GM19239 (cell line): ENCODE measurements at places on chromosomes 16 and 17.

DNA sequence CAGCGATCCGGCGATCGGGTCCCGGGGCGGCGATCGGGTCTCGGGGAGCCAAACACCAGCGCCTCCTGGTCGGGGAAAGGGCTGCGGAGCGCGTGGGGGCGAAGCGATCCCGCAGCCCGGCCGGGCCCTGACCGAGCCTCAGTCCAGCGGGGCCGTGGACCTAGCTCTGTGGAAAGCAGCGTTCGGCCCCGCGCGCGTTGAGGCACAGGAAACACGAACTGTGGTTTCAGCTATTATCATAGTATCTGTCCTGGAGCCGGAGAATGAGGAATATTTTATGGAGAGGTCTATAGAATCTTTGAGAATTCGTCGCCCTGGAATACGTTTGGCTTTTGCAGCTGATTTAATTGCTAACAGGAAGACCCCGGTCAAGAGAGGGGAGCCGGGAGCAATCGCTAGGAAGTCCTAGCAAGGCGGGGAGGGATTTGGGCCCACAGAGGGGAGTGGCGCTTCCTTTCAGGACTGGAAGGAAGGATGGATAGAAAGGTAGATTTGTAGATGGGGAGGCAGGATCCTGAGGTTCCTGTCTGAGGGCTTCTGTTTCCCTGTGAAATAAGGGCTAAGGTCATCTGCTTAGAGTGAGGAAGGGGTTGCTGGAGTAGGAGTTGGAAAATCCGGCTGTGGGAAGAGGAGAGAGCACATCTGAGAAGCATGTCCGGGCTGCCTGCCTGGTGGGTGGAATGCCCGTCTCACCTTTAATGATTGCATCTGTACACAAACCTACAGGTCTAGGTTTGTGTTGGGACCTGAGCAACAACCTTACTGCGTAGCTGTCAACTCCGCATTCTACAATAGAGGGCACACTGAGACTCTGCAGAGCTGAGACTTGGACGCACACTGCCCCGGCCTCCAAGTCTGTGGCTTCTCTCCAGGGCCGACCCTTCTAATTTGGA, 770 bp downstream of the CCNF start:
- DNase-seq = no peak

GRCh38 chr16:79090966-79091365, 509.6 kb downstream of the MAF start:
- no peak for DNase-seq

DNA sequence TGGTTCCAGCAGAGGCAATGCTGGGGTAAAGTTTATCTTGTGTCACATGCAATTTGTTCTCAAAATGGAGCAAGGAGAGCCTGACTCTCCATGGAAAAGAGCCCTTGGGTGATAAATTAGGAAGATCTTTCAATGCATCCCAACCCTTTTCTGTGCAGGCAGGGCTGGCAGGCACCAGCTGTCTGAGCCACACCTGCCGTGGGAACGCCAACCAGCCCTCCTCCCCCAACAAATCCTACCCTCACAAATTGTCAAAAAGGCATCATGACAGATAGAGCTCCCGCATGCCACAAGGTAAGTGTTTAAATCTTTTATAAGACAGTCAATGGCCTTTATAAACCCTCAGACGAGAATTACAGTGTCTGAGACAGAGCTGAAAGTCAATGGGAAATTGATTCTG, 418.5 kb upstream of the CDH5 start:
- DNase-seq = no peak

DNA sequence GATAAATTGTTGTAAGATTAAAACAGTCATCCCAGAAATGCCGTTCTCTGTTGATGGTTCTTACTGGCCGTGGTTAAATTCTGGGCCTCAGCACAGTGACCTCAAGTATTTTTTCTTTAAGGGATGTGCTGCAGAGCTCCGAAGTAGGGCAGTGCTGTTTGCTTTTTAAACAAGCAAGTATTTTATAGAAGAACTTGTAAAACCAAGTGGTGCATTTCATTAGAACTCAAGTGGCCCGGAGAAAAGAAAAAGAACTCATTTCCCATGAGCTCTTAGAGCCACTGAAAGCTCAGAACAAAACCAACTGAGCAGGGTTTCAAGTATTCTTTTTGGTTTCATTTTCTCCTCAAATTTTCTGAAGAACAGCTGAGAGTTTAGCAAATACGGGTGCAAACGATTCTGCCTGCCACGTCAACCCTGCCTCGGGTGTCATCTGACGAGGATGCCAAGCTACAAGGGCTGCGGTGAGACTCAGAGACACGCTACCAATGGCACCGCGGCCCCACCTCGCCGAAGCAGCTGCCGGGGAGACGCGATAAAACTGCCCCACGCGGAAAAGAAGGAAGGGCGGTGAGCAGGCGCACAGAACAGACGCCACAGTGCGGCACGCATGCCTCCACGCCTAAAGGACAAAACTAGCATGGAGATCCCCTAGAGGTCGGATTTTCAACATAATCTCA, 6.3 kb downstream of the LMF1 start:
- DNase-seq = no peak

DNA sequence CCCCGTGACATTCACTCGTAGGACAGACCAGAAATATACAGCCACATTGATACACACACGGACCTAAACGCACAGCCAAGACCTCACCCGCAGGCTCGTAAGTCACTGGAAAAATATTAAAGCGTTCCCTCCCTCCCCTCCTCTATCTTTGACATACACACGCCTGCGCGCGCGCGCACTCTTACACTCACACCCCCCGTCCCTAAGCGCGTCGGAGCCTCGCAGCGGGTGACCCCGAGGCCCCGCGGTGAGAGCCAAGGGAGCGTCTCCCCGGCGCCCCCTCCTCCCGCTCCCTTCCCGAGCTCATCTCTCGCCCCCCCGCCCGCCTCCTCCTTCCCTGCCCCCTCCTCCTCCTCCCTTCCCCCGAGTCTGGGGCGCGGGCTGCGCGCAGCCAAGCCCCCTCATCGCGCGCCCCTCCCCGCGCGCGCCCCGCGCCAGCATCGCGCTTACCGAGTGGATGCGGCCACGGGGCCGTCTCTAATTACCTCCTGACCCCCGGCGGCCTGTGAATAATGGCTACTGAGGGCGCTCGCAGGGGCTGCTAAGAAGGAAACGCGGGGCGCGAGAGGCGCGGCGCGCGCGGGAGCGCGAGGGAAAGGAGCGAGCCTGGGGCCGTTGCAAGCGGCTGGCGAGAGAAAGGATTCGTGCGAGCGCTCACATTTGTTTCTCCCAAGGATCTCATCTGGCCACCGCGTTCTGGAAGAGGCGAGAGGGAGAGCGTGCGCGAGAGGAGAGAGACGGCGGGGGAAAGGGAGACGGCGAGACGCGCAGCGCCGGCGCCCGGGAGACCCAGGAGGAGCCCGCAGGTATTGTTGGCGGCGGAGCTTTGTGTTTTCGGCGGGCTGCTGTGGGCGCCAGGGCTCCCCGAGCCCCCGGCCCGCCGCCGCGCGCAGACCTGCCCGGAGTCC, 42.4 kb downstream of the RAI1 start:
- peak; percentile 65 for DNase-seq

DNA sequence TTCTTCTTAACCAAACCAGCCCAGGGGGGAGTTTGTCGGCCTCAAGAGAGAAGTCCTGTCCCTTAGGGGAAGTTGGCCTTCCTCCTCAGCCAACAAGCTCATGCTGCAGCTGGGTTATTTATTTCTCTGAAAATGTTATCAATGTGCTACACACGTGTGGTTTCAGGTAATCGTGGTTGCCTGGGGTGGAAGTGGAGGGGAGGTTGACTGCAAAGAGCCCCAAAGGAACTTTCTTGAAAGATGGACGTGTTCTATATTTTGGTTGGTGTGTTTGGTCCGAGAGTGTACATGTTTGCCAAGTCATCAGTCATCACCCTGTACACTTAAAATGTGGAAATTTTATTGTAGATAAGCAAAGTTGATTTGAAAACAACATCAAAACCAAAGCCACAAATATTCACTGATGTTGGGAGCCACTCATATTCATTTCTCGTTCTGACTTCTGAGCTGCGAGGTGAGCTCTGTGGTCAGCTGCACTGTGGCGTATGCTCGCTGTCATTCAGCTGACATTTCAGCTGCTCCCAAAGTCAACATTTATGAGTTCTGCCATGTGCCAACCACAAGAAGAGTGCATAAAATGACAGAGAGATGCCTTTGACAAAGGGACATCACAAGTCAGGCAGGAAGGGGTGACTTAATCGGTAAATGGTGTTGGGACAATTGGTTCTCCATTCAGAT, 26.5 kb upstream of the ADGRG1 start:
- DNase-seq = no peak

GRCh38 chr16:84331998-84332780, 36.1 kb upstream of the ATP2C2 start:
- DNase-seq = no peak

GRCh38 chr17:81693509-81694210, 9.5 kb upstream of the MRPL12 start:
- no peak for DNase-seq

GRCh38 chr17:72591289-72592241, 470.7 kb downstream of the SOX9 start:
- no peak for DNase-seq

GRCh38 chr17:76405967-76406647, 21.7 kb downstream of the SPHK1 start:
- peak; percentile 39 for DNase-seq

DNA sequence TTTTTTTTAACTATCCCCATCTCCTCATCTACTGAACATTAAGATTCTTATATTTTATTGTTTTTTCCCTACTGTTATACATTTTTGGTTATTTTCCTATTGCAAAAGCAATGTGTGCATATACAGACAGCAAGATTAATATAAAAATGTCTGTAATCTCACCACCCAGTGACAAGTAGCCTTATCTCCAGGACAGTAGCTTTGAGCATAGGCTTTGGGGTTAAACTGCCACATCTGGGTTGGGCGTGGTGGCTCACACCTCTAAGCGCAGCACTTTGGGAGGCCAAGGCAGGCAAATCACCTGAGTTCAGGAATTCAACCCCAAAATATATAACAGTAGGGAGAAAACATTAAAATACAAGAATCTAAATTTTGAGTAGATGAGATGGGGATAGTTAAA, 27.4 kb upstream of the SSTR2 start:
- no peak for DNase-seq

GRCh38 chr16:11303405-11304138, 22.4 kb upstream of the PRM1 start:
- DNase-seq = no peak

- DNase-seq = no peak
Observed at GRCh38 chr16:47905771-47906170, 250.0 kb downstream of the ABCC12 start.

GRCh38 chr17:41711669-41712400, at the start of gene GAST:
Gene GAST, plus strand, starts transcription at chr17:41712331. Its CDS starts 3,106 bp downstream, at chr17:41715437.
- DNase-seq = no peak

GRCh38 chr17:36212272-36212605, 1.4 kb downstream of the CCL4L2 start:
- DNase-seq = no peak

DNA sequence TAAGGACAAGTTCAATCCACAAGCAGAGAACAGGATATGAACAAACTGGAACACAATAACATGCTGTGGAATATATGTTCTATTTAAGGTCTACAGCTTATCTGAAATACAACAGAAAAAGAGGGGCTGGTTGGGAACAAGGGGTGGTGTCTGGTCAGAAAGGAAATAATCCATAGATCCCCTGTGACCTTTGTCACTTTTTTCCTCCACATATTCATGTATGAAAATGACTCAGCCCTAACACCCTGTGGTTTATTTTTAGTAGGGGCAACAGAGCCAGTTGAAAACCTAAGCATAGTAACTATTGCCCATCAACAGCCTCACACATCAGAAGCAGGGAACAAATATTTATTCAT, 12.3 kb upstream of the SPAG9 start:
- DNase-seq = no peak

GRCh38 chr17:74744714-74745547, 3.5 kb upstream of the NHERF1 start:
- peak; percentile 65 for DNase-seq

- no peak for DNase-seq
Observed at GRCh38 chr17:18254888-18255649, 3.5 kb downstream of the FLII start.

DNA sequence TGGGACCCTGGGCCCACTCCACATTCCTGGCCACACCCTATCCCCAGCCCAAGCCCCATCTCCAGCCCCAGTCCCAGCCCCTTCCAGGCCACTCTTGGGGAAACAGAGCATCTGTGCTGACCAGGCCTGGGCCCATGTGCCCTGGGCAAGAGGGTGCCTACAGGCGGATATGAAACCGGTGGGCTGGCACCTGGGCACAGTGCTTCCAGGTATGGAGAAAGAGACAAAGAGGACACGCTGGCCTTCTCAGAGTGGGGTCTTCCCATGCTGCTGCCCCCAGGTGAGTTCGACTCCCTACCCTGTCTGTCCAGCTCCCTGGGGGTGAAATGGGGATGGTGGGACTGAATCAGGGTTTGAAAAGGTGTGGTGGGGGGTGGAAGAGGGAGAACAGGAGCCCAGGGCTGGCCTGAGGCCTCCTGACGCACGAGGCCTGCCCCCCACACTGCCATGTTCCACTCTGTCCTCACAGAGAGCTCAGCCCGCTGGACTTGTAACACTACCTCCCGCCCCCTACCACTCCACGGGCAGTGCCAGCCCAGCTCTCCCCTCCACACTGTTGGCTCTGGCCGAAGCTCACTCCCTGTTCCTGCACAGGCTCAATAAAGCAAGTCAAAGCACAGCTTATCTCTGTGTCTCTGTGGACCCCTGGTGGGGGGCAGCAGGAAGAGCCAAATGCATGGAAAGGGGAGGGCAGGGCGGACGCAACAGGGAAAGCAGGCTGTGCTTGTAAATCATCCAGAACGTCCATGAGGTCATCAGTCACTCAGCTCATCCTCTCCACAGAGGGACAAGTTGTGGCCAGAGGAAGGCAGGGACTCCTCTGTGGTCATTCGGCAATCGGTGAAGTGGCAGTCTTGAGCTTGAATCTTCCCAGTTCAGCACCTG, 71.1 kb upstream of the TMEM97 start:
- DNase-seq = no peak

DNA sequence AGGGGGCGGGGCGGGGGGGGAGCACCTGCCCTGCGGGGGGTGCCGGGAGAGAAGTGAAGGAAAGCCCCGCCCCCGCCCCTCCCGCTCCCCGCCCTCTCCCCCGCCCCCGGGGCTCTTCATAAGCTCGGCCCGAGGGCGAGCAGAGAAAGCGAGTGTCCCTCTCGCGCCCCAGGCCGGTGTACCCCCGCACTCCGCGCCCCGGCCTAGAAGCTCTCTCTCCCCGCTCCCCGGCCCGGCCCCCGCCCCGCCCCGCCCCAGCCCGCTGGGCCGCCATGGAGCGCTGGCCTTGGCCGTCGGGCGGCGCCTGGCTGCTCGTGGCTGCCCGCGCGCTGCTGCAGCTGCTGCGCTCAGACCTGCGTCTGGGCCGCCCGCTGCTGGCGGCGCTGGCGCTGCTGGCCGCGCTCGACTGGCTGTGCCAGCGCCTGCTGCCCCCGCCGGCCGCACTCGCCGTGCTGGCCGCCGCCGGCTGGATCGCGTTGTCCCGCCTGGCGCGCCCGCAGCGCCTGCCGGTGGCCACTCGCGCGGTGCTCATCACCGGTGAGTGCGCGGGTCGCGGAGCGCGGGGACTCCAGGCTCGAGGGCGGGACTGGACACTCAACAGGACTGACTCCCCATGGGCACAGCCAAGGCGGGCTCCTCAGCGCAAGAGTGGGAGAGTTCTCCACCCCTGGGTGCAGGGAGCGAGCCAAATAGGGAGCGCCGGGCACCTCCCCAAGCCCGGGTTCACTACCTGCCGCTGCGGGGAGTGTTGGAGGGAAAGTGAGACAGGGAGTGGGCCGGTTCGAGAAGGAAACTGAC, at the start of gene HSD11B2:
Gene HSD11B2 (plus strand): TSS at position 145 of the 798 bp plus-strand sequence. CDS start 128 bp downstream, at position 273.
- no peak for DNase-seq
